ENCODE measurements at places on chromosomes 16 and 17. TPM values are rescaled to one million over a fixed set of nuclear protein-coding genes. Genes with fewer than 3 reads are reported as not detected.

Gene SLC16A13
- total RNA-seq: 1.7 TPM

Gene NACA2
- not detected for total RNA-seq

Gene PIK3R6
- total RNA-seq: not detected

Gene TBX21
- not detected for total RNA-seq

Gene PIMREG
- total RNA-seq: 37.6 TPM

Gene SCIMP
- not detected for total RNA-seq

Gene RPGRIP1L
- total RNA-seq: 9.7 TPM

Gene PIK3R5
- total RNA-seq: not detected

Gene KLHL11
- total RNA-seq: 23.9 TPM

Gene COIL
- total RNA-seq: 10.6 TPM

Gene CDK5R1
- total RNA-seq: 1.4 TPM

Gene SRSF2
- 239 TPM for total RNA-seq

Gene NKD1
- 0.08 TPM for total RNA-seq

Gene MT4
- total RNA-seq: not detected
